ENCODE measurements at places on chromosomes 7 and 10.

DNA sequence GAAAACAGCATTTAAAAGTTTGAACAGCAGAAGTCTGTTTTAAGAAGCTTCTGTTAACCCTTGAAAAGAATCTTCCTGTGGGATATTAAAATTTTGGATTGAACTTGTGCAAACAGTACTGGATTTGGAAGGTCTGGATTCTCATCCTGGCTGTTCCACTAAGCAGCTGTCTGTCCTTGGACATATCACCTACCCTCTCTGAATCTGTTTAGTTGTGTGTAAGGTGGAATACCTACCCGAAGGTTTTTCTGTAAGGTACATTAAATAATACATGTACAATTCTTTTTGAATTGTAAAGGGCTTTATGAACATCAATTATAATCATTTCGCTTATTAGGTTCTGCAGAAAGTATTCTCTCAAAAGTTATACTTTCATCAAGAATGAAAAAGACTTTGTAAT is 2.2 kb downstream of the PDCD4 start:
- DNase-seq: no peak

GRCh38 chr7:1229956-1230355 is 2.7 kb upstream of the UNCX start:
- no peak for DNase-seq

DNA sequence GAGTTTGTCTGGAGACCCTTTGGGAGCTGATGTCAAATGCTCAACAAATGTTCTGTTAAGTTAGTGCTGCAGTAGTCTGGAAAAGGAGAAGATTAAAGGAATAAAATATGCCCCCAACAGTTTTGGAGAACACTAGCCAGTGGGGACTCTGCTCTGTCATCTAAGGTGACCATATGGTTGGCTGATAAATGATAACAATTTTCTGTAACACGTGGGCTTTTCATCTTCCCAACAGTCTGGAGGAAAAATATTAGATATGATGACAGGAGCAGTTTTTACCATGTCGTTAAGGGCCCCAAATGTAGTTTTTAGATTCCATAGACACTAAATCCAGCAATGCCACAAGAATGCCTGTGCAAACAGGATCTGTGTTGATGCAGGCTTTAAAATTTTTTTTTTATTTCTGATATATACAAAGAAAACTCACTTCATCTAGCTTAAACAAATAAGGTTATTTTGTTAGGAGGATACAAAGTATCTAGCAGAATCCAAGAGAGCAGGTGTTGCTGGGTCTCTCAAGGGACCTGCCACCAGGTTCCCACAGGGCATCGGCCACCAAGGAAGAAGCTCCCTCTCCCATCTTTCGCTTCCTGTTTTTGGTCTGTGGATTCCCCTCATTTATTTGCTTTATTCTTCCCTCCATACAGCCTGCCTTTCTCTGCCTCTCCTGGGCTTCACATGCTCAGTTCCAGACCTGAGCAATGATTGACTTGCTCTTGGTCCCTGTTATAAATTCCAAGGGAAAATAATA is 6.2 kb upstream of the CFAP58 start:
- DNase-seq: no peak

GRCh38 chr7:96188174-96188581 is 133.7 kb downstream of the SLC25A13 start:
- no peak for DNase-seq

GRCh38 chr10:64733980-64734379 is 1212.8 kb downstream of the REEP3 start:
- no peak for DNase-seq

DNA sequence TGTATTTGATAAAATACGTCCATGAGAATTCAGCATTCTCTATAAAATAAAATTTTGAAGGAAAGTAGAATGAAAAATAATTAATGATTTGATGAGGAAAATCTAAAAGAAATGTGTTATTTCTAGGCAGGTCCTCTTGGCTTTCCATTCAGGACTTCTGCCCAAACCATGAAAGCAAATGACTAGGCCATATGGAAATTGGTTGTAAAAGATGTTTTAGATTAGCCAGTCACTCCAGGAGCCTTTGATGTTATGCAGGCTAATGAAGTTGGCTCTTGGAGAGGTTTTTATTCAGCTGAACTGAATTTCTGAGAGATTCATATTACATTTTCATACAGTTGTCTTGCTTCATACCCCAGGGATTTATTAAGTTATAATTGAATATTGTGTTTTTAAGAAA is 452.8 kb downstream of the SDK1 start:
- no peak for DNase-seq

DNA sequence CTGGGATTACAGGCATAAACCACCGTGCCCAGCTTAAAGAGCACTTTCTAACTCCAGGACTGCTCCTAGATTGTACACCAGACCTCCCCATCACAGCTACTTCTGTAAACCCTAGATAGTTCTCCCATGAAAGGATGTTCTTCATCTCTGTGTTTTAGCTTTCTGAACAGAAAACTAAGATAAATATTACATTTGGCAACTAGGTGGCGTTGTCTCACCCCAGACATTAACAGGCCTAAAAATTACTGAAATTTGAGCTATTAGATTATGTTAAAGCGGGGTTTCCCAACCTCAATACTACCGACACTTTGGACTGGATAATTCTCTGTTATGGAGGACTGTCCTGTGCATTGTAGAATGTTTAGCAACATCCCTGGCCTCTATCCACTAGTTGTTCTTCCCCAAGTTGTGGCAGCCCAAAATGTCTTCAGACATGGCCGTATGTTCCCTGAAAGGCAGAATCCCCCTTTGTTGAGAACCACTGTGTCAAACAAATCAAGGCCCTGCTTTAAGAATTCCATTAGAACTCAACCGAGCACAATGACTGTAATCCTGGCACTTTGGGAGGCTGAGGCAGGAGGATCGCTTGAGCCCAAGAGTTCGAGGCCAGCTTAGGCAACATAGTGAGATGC is 19.1 kb downstream of the ATOH7 start:
- no peak for DNase-seq

- DNase-seq: no peak
These were observed 37.3 kb downstream of the ADRA2A start for GRCh38 chr10:111113961-111114757.

DNA sequence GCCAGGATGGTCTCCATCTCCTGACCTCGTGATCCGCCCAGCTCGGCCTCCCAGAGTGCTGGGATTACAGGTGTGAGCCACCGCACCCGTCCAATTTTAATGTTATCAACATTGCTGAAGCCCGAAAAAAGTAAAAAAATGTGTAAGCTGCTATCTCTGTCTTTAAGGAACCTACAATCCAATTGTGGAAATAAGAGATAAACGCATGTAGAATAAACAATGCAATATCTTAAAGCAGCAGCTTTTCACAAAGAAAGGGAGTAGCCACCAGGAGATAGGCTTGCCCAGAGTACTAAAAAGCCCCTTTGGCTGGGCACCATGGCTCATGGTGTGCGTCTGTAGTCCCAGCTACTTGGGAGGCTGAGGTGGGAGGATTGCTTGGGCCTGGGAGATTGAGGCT is 282.9 kb upstream of the LYZL1 start:
- DNase-seq: no peak
